Psoas muscle (tissue), 8 donors: ENCODE measurements at places on chromosomes 13 and 19. TPM values are rescaled to one million over a fixed set of nuclear protein-coding genes. Genes with fewer than 3 reads are reported as not detected.

- H3K4me3 ChIP-seq, result no peak overlapping the region
- H3K36me3 ChIP-seq, result no peaks in the 10 kb centered on the region
- no peaks in the 10 kb centered on the region for H3K27me3 ChIP-seq
- no peak for DNase-seq
- H3K4me1 ChIP-seq, result no peaks in the 10 kb centered on the region
Observed at GRCh38 chr13:58955546-58956385, 1208.0 kb downstream of the DIAPH3 start.

GRCh38 chr19:2810141-2811091 is 9.3 kb upstream of the ZNF554 start:
- no peak overlapping the region for H3K4me3 ChIP-seq
- peaks cover 58% of the 10 kb centered on the region for H3K36me3 ChIP-seq
- H3K4me1 ChIP-seq, result no peaks in the 10 kb centered on the region
- H3K27me3 ChIP-seq, result no peaks in the 10 kb centered on the region
- H3K27ac ChIP-seq, result no peak overlapping the region

- H3K4me3 ChIP-seq, result peak overlapping the region; percentile 44
- H3K36me3 ChIP-seq, result peaks cover 24% of the 10 kb centered on the region
- peak; percentile 77 for DNase-seq
- no peak overlapping the region for H3K27ac ChIP-seq
Observed at GRCh38 chr19:58009666-58010301, 7.2 kb upstream of the ZNF606 start.

- no peak for DNase-seq
- no peaks in the 10 kb centered on the region for H3K36me3 ChIP-seq
- no peak overlapping the region for H3K4me3 ChIP-seq
Observed at GRCh38 chr13:24564881-24565280, 52.3 kb upstream of the PARP4 start.

DNA sequence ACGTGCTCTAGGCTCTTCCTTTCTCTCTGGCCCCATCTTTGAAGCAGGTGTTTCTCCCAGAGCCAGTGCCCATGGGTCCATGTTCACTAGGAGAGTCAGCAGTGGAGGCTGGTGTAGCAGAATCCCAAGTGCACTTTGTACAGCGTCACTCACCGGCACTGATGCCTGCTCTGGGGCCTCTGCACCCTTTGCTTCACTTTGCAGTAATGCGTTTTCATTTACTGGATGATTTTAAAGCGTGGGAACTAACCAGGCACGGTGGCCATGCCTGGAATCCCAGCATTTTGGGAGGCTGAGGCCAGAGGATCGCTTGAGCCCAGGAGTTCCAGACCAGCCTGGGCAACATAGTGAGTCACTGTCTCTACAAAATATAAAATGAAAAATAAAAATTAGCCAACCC is 30.7 kb downstream of the SLC25A42 start:
- H3K36me3 ChIP-seq, result peaks cover 20% of the 10 kb centered on the region
- no peak for DNase-seq
- no peak overlapping the region for H3K27ac ChIP-seq
- no peaks in the 10 kb centered on the region for H3K27me3 ChIP-seq
- H3K4me3 ChIP-seq, result no peak overlapping the region
- peaks cover 5% of the 10 kb centered on the region for H3K4me1 ChIP-seq

- no peaks in the 10 kb centered on the region for H3K27me3 ChIP-seq
- no peaks in the 10 kb centered on the region for H3K4me1 ChIP-seq
- H3K36me3 ChIP-seq, result peaks cover 19% of the 10 kb centered on the region
- no peak for DNase-seq
- H3K27ac ChIP-seq, result no peak overlapping the region
Observed at GRCh38 chr19:5225486-5226345, 114.9 kb downstream of the PTPRS start.

GRCh38 chr19:29837448-29837981 is 25.7 kb downstream of the CCNE1 start:
- H3K27ac ChIP-seq, result no peak overlapping the region
- DNase-seq, result no peak
- no peaks in the 10 kb centered on the region for H3K4me1 ChIP-seq

- H3K4me1 ChIP-seq, result no peaks in the 10 kb centered on the region
- peak; percentile 59 for DNase-seq
- H3K27me3 ChIP-seq, result no peaks in the 10 kb centered on the region
- no peak overlapping the region for H3K4me3 ChIP-seq
- H3K27ac ChIP-seq, result no peak overlapping the region
- H3K36me3 ChIP-seq, result no peaks in the 10 kb centered on the region
Observed at GRCh38 chr19:36266375-36266961, 51.6 kb downstream of the ZNF146 start.

DNA sequence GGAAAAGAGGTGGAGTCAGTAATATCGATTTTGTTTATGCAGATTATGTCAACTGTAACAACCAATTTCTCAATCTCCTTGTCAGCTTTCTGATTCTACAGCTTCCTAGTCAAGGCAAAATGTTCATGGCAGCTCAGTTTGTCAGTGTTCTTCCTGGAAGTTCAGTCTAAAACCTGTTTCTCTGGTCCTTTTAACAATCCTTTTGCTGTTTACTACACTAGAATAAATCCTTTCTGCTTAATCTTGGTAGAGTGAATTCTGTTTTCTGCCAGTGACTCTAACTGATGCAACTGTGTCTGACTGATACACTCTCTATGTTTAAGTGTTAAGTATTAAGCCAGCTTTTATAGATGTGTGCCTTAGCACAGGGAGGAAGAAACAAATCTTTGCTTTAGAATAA is 516.9 kb upstream of the KLF12 start:
- H3K27me3 ChIP-seq, result no peaks in the 10 kb centered on the region
- H3K27ac ChIP-seq, result no peak overlapping the region
- DNase-seq, result no peak
- no peaks in the 10 kb centered on the region for H3K36me3 ChIP-seq

DNA sequence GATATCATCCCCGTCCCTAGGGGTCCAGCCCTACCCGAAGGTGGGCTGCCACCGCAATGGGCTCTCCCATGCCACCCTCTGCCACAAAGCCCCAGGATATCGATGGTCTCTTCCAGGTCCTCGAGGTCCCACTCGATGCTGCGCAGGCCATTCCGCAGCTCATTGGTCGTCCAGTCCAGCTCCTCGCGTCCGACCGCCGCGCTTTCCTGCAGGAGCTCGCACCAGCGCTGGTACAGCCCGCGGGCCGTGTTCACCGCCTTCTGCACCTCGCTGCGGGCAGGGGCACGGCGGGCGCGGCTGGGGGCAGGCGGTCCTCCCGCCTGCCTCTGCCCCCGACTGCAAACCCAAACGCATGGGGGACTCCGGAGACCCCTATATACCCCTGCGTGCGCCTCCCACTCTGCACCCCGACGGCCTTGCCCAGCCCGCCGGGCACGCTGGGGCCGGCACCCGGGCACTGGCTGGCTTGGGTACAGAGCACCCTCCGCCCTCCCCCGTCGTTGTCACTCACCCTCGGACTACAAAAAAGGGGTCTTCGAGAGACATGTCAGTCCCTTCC is 468 bp downstream of the STX10 start:
- no peaks in the 10 kb centered on the region for H3K27me3 ChIP-seq
- H3K27ac ChIP-seq, result peak overlapping the region; percentile 96
- no peaks in the 10 kb centered on the region for H3K36me3 ChIP-seq
- peak; percentile 73 for DNase-seq

- H3K4me1 ChIP-seq, result peaks cover 19% of the 10 kb centered on the region
- DNase-seq, result no peak
- no peaks in the 10 kb centered on the region for H3K27me3 ChIP-seq
- no peak overlapping the region for H3K4me3 ChIP-seq
- no peak overlapping the region for H3K27ac ChIP-seq
Observed at GRCh38 chr13:31887286-31887685, 144.3 kb upstream of the FRY start.

GRCh38 chr19:34366738-34367623 is 2.0 kb downstream of the GPI start:
- H3K27me3 ChIP-seq, result no peaks in the 10 kb centered on the region
- peaks cover 49% of the 10 kb centered on the region for H3K4me1 ChIP-seq
- peak; percentile 24 for DNase-seq
- H3K36me3 ChIP-seq, result peaks cover 54% of the 10 kb centered on the region
- peak overlapping the region; percentile 91 for H3K27ac ChIP-seq
- peak overlapping the region; percentile 99 for H3K4me3 ChIP-seq

- no peak overlapping the region for H3K4me3 ChIP-seq
- H3K4me1 ChIP-seq, result no peaks in the 10 kb centered on the region
- H3K27ac ChIP-seq, result no peak overlapping the region
Observed at GRCh38 chr13:94345374-94346195, 133.9 kb downstream of the DCT start.

GRCh38 chr13:48138270-48138669 is 43.4 kb upstream of the MED4 start:
- no peak overlapping the region for H3K4me3 ChIP-seq
- H3K27ac ChIP-seq, result no peak overlapping the region
- no peak for DNase-seq
- H3K27me3 ChIP-seq, result no peaks in the 10 kb centered on the region
- no peaks in the 10 kb centered on the region for H3K4me1 ChIP-seq

GRCh38 chr19:16325161-16325527 is 518 bp downstream of the KLF2 start:
- DNase-seq, result no peak
- peak overlapping the region; percentile 80 for H3K4me3 ChIP-seq
- peak overlapping the region; percentile 91 for H3K27ac ChIP-seq
- peaks cover 16% of the 10 kb centered on the region for H3K36me3 ChIP-seq
- peaks cover 12% of the 10 kb centered on the region for H3K4me1 ChIP-seq

DNA sequence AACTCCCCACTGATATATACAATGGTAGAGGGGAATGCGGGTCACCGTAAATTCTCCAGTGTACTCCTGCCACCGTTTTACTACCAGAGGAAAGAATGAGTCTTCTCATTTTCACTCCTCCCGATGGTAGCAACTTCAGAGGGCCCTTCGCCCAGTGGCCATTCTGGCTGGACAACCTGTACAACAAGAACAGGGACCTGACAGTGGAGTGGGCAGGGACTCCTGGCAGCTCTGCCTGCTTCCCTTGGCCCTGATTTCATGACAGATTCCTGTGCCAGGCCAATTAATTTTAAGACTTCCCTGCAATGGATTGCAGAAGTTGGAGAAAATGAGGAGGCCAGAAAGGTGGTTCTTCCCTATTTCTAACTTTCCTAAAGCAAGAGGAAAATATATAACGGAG is 148.9 kb downstream of the GPC6 start:
- no peaks in the 10 kb centered on the region for H3K4me1 ChIP-seq
- no peak for DNase-seq
- no peak overlapping the region for H3K4me3 ChIP-seq
- H3K27me3 ChIP-seq, result no peaks in the 10 kb centered on the region
- H3K36me3 ChIP-seq, result no peaks in the 10 kb centered on the region

GRCh38 chr13:94705081-94706030 is 7.0 kb downstream of the SOX21 start:
- no peak overlapping the region for H3K27ac ChIP-seq
- DNase-seq, result no peak
- H3K36me3 ChIP-seq, result no peaks in the 10 kb centered on the region
- H3K4me3 ChIP-seq, result no peak overlapping the region

- H3K27ac ChIP-seq, result peak overlapping the region; percentile 81
- H3K27me3 ChIP-seq, result no peaks in the 10 kb centered on the region
- H3K4me1 ChIP-seq, result peaks cover 97% of the 10 kb centered on the region
- H3K36me3 ChIP-seq, result no peaks in the 10 kb centered on the region
- DNase-seq, result no peak
Observed at GRCh38 chr19:13062317-13062716, 40.3 kb downstream of the LYL1 start.

DNA sequence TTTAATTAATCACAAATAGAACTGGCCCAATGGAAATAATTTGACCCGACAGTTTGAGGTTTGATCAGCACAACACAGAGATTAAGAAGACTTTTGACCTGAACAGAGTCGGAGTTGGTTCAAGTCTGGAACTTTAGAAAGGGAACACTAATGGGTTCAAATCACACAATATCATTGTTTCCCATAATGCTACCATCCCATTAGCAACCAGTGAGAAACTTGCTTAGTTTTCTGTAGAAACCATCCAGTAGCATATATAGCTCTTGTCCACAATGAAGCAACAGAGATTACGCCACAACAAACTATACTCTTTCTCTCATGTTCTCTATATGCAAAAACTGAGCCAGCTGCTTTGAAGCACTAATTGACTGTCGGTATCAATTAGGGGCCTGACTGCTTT is 376.9 kb upstream of the SPRY2 start:
- H3K36me3 ChIP-seq, result no peaks in the 10 kb centered on the region
- no peak overlapping the region for H3K4me3 ChIP-seq
- DNase-seq, result no peak
- no peaks in the 10 kb centered on the region for H3K27me3 ChIP-seq

GRCh38 chr19:12938779-12939601 is 581 bp downstream of the CALR start:
- peak overlapping the region; percentile 98 for H3K4me3 ChIP-seq
- peaks cover 23% of the 10 kb centered on the region for H3K4me1 ChIP-seq
- H3K36me3 ChIP-seq, result peaks cover 48% of the 10 kb centered on the region
- peak overlapping the region; percentile 98 for H3K27ac ChIP-seq
- no peaks in the 10 kb centered on the region for H3K27me3 ChIP-seq

ZNF667 gene
- total RNA-seq, result 0.90 TPM

KLHL1 gene
- not detected for total RNA-seq

MYO1F gene
- 5.5 TPM for total RNA-seq

DPF1 gene
- total RNA-seq, result not detected

NECTIN2 gene
- 23.7 TPM for total RNA-seq

RASAL3 gene
- total RNA-seq, result 1.3 TPM
